Tibial nerve (tissue), 4 donors: ENCODE measurements at places on chromosomes 2 and 18. TPM values are rescaled to one million over a fixed set of nuclear protein-coding genes. Genes with fewer than 3 reads are reported as not detected.
A peak's percentile ranks its signal among the peaks of the same experiment; 100 is the strongest.

DNA sequence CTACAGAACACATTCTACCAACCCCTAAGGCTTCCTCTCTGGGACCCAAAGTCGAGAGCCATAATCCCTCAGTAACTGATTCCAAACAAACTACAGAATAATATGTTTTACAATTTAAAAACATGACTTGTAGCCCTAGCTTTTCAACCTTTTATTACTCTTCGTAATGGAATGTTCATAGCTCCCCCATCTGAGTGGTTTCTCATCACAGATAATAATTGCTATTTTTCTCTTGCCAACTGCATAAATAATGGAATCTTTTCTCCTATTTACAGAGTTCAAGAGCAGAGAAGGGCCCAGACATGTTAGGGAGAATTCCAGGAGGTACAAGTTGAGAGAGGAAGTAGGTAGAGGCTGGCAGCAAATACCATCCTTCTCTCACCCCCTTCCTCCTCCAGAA, 59.9 kb upstream of the CERS6 start:
- H3K36me3 ChIP-seq = no peaks in the 10 kb centered on the region
- DNase-seq = no peak
- no peaks in the 10 kb centered on the region for H3K4me1 ChIP-seq
- no peaks in the 10 kb centered on the region for H3K27me3 ChIP-seq
- H3K27ac ChIP-seq = no peak overlapping the region

FNDC4 gene
- total RNA-seq = 7.0 TPM

DNA sequence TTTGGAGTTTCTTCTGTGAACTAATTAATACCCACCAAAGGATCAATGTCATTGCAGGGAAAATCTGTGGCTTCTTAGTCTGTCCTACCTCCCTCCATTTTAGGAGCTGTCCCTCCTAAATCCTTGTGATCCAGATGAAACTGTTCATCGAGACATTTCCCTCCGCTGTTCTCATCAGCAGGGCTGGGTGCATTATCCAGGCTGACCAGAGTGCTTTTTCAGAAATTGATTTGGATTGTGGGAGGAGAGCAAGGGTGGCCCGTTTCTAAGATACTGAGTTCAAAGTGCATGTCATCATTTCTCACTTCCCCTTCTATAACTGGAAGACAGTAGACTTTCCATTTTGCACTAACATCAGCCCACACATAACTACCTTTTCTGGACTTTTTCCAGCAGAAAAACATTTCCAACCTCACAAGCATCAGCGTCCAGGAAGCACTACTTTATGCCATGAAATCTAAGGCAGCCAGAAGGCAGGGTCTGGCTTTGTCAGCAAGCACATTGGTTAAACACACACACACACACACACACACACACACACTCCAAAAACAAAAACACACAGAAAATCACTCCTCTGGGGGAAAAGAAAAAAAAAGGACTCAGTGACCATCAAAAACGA, 94.1 kb downstream of the ANKRD44 start:
- no peak overlapping the region for H3K4me3 ChIP-seq
- peaks cover 32% of the 10 kb centered on the region for H3K4me1 ChIP-seq
- H3K36me3 ChIP-seq = no peaks in the 10 kb centered on the region
- H3K27me3 ChIP-seq = no peaks in the 10 kb centered on the region
- H3K27ac ChIP-seq = peak overlapping the region; percentile 32
- DNase-seq = no peak

SLC8A1 gene
- 9.2 TPM for total RNA-seq

DNA sequence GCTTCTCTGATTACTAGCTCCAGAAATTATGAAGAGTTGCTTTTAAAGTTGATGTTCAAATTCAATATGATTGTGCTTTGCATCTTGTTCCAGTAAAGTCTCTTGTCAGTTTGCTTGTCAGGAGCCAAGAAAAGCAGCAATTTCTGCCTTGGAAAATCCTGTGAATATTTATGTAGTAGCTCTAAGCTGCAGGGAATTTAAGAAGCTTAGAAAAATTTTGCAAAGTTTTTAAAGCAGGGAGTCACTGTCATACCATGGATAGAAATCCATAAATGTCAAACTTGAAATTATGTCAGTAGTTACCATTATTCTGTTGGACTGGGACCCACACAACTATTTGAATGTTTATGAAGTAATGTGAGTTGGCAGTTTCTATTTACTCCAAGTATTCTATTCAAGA, 169.3 kb downstream of the TMEM200C start:
- H3K4me3 ChIP-seq = no peak overlapping the region
- no peaks in the 10 kb centered on the region for H3K36me3 ChIP-seq
- H3K4me1 ChIP-seq = no peaks in the 10 kb centered on the region
- DNase-seq = no peak
- H3K27ac ChIP-seq = no peak overlapping the region
- H3K27me3 ChIP-seq = no peaks in the 10 kb centered on the region

DNA sequence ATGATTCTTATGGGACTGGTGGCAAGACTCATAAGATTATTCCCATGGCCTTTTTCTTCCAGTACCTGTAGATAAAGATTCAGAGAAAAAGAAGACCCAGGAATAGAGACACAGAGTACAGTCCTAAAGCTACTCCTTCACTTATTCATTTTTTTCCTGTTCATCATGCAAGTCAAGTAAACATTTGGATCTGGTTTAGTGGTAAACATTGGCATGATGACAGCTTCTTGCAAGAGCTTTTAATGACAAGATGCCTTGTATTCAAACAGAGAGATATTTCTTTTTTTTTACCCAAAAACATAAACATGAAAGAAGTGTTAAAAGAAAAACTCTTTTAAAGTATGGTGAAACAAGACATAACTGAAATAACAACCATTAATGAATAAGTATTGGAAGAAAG, 20.2 kb downstream of the CXCR2 start:
- H3K4me1 ChIP-seq = no peaks in the 10 kb centered on the region
- no peaks in the 10 kb centered on the region for H3K36me3 ChIP-seq
- H3K4me3 ChIP-seq = no peak overlapping the region

GRCh38 chr18:11689669-11690565, 853 bp downstream of the GNAL start:
- peak overlapping the region; percentile 58 for H3K4me3 ChIP-seq
- DNase-seq = no peak
- no peaks in the 10 kb centered on the region for H3K4me1 ChIP-seq
- H3K27me3 ChIP-seq = no peaks in the 10 kb centered on the region
- peak overlapping the region; percentile 84 for H3K27ac ChIP-seq
- H3K36me3 ChIP-seq = no peaks in the 10 kb centered on the region

FSHR gene
- not detected for total RNA-seq

- H3K27ac ChIP-seq = no peak overlapping the region
- no peaks in the 10 kb centered on the region for H3K27me3 ChIP-seq
- no peak overlapping the region for H3K4me3 ChIP-seq
- DNase-seq = no peak
Observed at GRCh38 chr2:142975239-142975638, 97.8 kb downstream of the KYNU start.

DNA sequence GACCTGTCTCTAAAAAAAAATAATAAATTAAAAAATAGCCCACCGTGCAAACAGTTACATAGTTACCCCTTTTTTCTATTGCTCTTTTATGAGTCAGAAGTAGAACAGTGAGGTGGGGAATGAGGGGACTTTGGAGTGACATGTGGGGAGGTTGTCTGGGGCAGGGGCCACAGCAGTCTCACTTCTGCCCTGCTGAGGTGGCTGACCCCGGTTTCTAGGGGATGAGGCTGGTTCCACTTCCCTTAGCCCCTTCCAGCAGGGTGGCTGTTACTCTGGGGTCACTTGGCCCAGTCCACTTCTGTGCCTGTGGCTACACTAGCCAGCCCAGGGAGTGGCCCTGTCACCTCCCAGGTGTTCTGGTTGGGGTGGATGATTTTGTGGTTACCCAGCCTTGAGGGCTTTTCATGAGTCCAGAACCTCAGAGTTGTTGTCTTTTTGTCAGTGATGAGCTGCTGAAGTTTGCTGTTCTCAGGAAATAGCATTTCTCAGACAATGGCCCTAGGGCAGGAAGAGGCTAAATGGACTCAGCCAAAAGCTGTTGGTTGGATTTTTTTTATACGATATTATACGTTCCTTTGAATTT, 28.0 kb upstream of the SCLY start:
- H3K27ac ChIP-seq = no peak overlapping the region
- DNase-seq = no peak
- H3K4me1 ChIP-seq = no peaks in the 10 kb centered on the region

GRCh38 chr2:233997707-233998106, 52.8 kb upstream of the SPP2 start:
- H3K27me3 ChIP-seq = no peaks in the 10 kb centered on the region
- no peak overlapping the region for H3K27ac ChIP-seq
- H3K4me1 ChIP-seq = no peaks in the 10 kb centered on the region
- H3K4me3 ChIP-seq = no peak overlapping the region

DNA sequence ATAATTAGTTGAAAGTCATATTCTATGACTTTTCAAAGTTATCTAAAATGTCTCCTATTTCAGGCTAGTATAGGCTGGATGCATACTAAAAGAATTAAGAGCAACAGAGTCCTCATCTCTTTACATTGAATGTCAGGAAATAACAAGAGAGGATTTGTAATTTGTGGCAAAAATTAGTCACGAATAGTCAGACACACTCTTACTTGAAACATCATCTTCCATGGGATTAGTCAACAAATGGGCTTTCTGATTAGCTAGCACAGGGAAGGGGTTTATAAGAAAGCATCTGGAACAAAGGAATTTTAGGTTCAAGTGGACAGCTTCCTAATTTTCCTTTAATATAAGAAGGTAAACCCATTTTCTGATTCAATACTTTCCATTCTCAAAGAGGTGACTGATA, 330.3 kb upstream of the MEX3C start:
- no peak overlapping the region for H3K27ac ChIP-seq
- no peaks in the 10 kb centered on the region for H3K27me3 ChIP-seq
- H3K4me1 ChIP-seq = no peaks in the 10 kb centered on the region
- no peak for DNase-seq

LRP2 gene
- not detected for total RNA-seq

C2orf66 gene
- total RNA-seq = not detected

DNA sequence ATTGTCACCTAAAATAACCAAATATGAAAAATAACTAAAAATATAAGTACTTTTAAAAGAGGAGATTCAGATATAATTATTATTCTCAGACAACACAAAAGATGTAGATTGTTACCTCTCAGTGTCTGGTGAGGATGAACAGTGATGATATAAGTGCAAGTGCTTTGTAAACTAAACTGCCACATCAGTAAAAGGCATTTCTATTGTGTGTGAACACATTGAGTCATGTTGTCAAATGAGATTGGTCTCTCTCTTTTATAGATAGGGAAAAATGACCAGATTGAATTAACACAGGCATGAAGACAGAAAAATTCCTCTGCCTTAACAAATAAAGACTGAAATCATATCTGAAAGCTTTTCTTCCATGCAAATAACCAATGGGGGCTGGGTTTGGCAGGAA, 182.4 kb upstream of the TMEFF2 start:
- no peaks in the 10 kb centered on the region for H3K36me3 ChIP-seq
- no peaks in the 10 kb centered on the region for H3K27me3 ChIP-seq
- H3K27ac ChIP-seq = no peak overlapping the region
- no peak overlapping the region for H3K4me3 ChIP-seq
- no peaks in the 10 kb centered on the region for H3K4me1 ChIP-seq
- DNase-seq = no peak

SH3BP4 gene
- total RNA-seq = 25.8 TPM

ALPP gene
- total RNA-seq = not detected

FIGN gene
- total RNA-seq = 16.1 TPM
